ENCODE measurements at places on chromosomes 16 and 17.
A peak's percentile ranks its signal among the peaks of the same experiment; 100 is the strongest.

DNA sequence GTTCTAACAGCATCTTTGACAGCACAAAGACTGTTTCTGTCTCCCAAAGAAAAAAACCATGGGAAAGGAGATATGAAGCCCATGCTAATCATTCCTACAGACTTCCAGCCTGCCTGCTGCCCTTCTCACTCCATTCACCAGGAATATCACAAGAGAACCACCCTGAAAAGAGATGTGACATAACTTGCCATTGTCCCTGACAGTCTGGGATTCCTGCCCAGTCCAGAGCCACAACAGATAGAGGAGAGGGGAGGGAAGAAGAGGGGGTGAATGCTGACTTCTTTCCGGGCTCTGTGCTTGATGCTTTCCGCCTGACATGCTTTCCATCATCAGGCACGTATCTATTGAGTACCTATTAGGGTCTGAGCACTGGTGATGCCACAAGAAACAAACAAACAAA lies 31.6 kb upstream of the ASIC2 start:
- DNase-seq, result no peak

DNA sequence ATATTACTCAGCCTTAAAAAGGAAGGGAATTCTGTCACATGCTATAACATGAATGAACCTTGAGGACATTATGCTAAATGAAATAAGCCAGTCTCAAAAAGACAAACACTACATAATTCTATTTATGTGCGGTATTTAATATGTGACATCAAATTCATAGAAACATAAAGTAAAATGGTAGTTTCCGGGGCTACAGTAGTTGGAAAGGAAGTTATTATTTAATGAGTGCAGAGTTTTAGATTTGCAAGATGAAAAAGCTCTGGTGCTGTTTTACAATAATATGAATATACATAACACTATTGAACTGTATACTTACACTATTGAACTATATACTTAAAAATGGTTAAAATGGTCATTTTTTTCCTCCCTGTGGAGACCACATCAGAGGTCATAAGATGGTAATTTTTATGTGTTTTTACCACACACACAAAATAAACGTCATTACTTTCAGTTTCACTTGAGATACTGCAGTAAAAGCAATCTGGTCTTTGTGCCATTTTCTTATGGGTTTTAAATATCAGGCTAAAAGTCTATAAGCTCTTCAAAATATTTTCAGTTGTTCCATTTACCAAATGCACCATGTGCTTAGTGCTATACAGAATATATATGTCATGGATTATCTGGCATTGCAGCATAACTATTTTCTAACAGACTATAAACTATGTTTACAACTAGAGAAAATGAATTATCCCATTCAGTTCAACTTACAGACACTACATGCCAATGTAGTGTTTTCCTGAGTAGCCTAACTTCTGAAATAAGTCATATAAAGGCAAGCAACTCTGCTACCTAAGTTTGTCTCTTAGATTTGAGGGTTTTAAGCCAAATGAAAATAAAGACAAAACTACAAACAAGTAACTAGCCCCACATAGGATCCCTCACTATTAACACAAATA lies 90.9 kb downstream of the SPAG9 start:
- peak; percentile 34 for DNase-seq

GRCh38 chr17:74259667-74260524 lies 14.1 kb upstream of the DNAI2 start:
- no peak for DNase-seq

DNA sequence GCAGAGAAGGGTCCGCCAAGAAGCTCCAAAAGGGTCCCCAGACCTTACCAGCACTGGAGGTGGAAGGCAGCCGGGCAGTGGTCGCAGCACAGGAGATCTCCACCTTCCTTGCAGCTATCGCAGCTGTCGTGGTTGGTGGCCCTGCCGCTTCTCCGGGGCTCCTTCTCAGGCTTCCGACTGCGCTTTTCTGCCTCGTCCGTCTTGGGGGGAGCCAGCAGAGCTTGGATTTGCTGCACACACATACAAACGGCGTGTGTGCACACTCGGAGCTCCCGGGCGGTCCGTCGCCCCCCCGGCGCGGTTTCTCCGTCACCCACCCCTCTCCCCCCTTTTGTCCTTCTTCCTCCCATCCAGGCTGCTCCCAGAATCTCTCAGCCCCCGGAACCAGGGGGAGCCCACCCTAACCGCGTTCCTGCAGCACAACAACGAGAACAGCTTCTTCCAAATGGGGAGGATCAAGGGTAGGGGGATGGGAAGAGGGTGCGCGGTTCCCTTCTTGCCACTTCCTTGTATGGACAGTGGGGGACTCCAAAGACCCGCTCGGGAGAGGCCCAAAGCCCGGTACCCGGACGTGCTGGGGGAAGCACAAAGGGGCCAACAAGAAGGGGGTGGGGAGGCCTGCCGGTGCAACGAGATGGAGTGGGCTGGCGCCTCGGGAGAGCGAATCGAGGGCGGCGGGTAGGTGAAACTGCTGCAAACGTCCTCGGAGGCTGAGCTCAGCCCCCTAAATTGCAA lies 1.1 kb downstream of the PHF12 start:
- peak; percentile 65 for DNase-seq

- DNase-seq, result peak; percentile 21
These were observed 196.7 kb upstream of the GSE1 start for GRCh38 chr16:85416228-85417109.

GRCh38 chr17:1941272-1942065 lies 83.7 kb downstream of the RTN4RL1 start:
- DNase-seq, result no peak

Measured in M059J (cell line).